Cortex of kidney (tissue), 1 donor: ENCODE measurements at places on chromosomes 6 and 20.

DNA sequence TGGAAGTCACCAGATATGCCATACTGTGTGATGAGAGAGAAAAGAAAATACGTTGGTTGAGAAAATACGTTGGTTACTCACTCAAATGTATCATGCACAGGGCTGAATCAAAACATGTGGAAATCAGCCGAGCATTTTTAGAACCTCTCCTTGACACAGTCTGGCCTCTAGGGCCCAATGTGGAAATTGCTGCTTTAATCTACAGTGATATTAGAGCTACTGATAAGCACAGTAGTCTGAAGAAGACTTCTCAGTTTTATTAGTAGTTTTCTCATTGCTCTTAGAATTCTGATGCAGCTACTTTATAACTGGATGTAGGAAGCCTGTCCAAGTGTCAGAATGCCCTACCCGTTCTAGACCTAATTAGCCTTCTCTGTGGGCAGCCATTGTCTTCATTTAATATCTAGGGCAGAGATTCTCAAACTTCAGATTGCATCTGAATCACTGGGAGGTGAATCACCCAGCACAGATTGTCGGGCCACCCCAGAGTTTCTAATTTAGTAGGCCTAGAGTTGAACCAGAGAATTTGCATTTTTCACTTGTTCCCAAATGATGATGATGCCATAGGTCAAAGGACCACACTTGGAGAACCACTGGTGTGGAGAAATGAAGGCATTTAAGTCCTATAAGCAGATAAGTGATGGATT lies 229.1 kb downstream of the PLCB1 start:
- DNase-seq = no peak

GRCh38 chr20:19777981-19778380 lies 19.9 kb downstream of the RIN2 start:
- no peak for DNase-seq

GRCh38 chr6:142566628-142567396 lies 265.0 kb downstream of the ADGRG6 start:
- DNase-seq = no peak

DNA sequence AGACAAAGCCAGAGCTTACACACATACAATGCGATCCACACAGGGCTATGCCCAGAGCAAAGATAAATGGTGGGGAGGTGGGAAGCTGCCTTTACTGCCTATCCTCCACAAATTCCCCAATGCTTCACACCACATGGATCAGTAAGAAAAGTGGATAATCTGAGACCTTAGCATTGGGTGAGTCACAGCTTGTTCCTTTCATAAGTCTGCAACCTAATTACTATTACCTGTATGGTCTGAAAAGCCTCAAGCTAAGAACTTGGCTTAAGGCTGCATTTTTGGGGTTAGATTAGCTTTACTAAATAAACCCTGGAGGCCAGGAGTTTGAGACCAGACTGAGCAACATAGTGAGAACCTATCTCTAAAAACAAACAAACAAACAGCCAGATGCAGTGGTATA lies 66.0 kb upstream of the BTBD3 start:
- DNase-seq = no peak

GRCh38 chr6:113004054-113004453 lies 656.9 kb downstream of the RFPL4B start:
- no peak for DNase-seq
